Caudate nucleus (tissue), 63 donors: ENCODE measurements at places on chromosomes 2 and 18.

- DNase-seq, result no peak
Measured at GRCh38 chr2:215836881-215837280, 176.5 kb downstream of the MREG start.

GRCh38 chr2:38037757-38038621, 38.0 kb downstream of the CYP1B1 start:
- peak; percentile 17 for DNase-seq

DNA sequence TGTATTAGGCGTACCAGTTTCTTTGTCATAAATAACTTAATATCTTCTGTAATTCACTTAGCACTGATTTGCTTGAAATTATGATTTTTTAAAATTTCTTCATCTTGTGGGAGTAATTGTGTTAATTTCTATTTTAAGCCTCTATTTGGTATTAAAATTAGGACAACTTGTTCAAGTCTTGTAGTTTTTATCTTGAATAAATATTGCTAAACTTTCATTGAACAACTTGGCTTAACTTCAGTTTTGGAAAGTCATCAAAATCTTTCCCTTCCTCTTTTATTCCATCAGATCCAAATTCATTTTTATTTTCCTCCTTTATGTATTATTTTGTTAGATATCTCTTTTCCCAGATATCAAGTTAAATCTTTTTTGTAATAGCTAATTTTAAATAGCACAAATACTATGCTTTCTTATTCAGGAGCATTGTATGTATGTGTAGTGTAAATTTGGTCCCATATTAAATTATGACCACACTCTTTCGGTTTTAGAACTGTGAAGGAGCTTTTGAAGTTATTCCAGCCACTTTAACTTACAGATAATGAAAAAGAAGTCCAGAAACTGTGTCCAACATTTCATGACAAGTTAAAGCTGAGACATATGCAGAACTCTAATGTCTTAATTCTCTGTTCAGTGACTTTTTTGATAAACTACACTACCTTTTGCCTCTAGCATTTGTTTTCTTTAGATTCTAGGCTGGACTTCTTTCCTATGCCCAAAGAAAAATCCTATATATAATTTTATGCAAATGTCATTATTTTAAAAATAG, 31.7 kb upstream of the NT5C1B start:
- no peak for DNase-seq

- DNase-seq, result no peak
Measured at GRCh38 chr18:67159662-67160061, 356.9 kb downstream of the DSEL start.

DNA sequence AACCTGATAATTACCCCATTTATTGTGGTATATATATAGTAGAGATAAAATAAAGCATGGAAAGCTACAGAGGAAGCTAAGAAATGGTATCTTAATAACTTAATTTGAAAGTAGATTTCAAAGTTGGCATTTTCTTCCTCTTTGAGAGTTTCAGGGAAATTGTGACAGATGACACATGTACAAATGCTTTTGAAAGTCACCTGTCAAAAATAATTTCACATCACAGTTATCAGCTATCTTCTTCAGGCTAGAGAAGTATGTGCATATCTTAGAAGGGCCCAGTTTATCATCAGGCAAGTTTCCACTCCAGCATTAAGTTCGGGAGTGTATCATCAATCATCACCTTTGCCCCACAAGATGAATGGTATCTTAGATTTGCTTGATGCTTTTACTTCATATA, 457.9 kb downstream of the LRRTM4 start:
- no peak for DNase-seq

DNA sequence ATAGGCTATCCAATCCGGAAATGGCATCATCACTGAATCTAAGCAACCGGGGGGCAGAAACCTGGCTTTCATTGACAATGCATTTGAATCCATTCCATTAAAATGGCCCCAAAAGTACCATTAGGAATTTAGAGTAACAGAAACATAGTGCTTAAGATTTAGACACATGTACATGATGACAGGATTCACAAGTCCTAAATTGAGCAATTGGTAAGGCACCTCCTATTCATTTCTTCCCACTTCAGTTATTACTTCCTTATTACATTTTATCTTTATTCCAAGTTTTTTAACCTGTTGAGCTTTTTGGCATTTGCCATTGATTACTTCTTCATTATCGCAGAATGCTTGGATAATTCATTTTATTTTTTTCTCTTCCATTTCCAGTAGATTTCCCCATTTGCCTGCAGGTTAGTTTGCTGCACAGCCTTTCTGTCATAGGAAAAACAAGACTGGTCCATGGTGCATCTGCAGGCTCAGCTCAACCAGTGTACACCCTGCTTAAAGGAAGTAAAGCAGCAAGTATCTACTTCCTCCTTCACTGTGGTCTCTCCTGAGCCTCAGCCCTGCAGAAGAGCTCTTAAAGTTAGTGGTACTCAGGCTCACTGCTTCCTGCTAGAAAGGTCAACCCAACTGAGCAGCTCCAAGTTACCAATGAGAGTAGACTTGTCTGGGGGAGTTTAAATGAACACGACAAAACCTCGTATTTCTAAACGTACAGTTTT, 89.2 kb downstream of the DOCK10 start:
- no peak for DNase-seq

- no peak for DNase-seq
Measured at GRCh38 chr2:102239344-102239743, 52.5 kb downstream of the IL1RL2 start.

- no peak for DNase-seq
Measured at GRCh38 chr18:49767111-49768050, 46.0 kb downstream of the ACAA2 start.

GRCh38 chr2:63891488-63892030, 49.9 kb downstream of the UGP2 start:
- DNase-seq, result no peak

GRCh38 chr2:20352230-20352578, 1.6 kb upstream of the PUM2 start:
- DNase-seq, result no peak

GRCh38 chr2:237299906-237300305, 114.1 kb downstream of the COL6A3 start:
- DNase-seq, result no peak

DNA sequence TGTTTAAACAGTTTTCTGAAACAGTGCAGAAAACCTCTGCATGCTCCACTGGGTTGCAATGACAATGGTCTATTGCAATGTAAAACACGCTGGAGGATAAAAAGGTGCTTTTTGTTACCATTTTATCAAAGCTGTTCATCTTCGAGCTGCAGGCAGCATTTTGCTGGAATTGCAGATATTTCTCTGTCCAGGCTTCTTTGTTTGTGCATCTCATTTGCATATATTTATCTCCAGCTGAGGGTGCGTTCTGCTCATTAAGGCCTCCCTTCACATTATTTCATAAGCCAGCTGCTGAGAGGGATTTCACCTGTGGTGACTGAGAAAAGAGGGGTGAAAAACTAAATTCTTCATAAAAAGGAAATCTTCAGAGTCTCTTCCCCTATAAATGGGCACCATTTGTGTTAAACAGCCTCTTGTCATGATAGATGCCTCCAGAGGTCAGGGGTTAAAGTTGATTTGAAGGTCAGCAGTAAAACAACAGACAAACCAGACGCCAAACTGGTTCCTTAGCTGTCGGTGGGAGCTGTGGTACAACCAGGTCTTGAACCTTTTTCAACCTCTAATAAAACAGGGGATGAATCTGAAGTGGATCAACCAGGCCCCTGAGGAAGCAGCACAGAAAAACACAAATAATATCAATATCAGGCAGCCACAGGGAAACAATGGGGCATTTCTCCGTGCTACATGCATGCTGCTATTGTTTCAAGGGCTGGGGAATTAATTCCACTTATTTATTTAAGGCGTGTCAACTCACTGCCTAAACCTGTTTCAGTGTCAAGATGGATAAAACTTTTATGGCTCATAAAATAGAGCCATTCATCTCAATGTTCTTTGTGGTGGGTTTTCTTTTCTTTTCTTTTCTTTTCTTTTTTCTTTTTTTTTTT, 265.1 kb downstream of the MEIS1 start:
- DNase-seq, result no peak

DNA sequence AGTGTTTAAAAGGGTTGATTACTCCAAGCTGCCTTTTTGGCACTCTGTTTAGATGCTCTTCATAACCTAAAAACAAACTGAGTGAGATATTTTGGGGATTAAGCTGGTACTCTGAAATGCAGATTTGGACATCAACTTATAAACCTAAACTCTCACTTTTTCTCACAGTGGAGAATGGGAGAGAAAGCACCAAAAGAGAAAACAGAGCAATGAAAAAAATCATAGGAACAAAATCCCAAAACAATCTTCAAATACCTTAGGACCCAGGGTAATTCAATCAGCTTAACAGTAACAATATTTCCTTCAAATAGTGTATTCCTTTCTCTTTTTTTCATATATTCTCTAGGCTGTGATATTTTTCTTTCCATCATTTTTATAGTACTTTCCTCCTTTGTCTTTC, 11.5 kb downstream of the LRP1B start:
- DNase-seq, result no peak

GRCh38 chr2:236843161-236843968, 242.3 kb upstream of the COPS8 start:
- DNase-seq, result no peak

- no peak for DNase-seq
Measured at GRCh38 chr2:48756289-48756688, 765 bp upstream of the LHCGR start.

DNA sequence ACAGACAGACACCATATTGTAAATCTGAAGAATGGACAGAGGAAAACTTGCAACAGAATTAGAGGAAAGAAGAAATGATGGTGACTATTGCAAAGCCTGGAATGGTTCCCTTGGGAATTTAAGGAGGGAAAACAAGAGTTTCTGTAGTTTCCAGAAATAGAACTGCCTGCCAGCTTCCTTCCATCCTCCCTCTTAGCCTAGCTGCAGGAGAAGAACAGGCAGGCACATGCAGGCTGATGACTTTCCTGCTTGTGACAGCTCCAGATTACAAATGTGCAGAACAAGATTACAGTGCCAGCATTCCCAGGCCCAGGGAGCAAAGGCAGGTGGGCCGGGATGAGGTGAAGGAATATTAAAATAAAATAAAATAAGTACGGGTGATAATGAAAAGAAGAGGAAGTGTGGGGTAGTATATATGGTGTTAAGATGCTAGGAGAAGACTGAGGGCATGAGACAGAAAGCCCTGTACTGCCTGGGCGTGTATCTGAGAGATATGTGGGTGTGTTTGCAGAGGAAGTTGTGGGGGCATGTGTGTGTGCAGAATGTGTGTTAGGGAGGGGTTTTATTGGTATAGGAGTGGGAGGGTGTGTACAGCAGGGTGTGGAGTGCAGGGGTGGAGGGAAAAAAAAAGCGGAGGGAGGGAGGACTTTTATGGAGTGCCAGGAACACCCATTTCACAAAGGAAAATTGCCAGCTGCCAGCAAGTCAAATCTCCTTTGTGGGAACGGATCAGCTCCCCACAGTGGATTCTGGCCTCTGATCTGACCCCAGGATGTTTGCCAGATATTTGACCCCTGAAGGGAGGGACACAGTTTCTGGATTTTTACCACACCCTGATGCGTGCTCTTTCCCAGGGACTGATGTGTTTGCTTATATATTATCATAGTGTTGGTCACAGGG, 43.9 kb upstream of the NEMP2 start:
- DNase-seq, result peak; percentile 70

DNA sequence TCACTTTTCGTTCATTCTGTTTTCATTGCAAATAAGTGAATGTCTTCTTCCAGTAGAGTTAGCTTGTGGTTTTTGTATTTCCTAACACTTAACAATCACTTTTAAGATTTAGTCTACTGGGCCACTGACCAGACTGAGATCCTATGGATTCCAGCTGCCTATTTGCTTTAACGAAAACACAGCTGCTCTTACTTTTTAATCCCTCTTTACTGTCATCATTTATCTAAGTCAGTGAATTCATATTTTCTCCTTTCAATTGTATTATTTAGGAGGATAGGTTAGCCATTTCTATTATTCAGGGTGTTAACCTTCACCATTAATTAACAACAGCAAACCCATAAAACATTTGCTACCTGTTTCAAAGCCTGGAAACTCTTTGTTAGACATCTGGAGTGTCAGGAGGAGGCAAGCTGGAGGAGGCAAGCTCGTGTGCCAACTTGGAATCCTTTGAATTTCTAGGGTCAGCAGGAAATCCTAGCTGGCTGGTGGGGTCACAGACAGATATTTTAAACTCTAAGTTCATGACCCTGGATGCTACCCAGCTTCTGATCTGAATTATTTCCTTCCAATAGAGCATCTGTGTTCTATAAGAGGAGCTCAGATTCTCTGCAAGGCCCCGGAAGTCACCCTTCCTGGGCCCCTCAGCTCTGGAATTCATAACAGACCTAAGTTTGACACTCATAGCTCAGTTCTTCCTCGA, 385.3 kb downstream of the RBM43 start:
- DNase-seq, result no peak

GRCh38 chr2:143807671-143808070, 678.5 kb downstream of the ARHGAP15 start:
- DNase-seq, result no peak

DNA sequence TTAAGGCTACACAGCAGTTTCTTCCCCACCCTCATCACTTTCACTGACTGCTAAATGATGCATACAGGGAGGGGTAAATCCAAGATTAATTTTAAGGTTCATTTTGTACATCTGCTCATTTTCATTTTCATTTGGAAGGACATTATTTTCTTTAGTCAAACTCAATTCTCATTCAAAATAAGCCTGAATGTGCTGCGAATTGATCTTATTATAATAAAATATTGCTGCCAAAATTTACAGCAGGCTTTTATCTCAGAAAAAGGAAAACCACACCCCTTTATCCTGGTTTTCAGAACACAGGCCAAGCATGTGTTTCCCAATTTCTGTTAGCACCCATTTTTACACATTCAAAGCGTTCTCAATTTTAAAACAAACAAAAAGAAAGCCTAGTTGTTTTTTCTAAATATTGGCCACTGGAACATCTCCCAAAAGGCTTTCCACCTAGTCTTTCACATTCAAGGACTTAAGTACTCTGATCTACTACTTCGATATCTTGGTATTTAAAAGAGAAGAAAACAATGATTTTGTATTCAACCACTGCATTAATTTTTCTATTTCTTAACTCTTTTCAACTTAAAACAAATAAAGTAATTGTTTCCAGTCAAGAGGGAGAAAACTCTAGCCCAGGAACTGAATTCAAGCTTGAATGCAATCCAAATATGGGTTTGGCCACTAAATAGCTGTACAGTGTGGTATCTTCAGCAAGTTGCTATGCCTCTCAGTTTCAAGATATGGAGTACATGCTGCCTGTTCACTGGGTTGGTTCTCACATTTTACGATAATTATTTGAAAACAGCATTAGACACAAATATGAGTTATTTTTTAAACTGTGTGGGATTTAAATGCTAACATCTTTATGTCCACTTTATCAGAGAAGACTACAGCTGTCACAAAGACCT, 52.5 kb downstream of the CDH2 start:
- DNase-seq, result no peak

DNA sequence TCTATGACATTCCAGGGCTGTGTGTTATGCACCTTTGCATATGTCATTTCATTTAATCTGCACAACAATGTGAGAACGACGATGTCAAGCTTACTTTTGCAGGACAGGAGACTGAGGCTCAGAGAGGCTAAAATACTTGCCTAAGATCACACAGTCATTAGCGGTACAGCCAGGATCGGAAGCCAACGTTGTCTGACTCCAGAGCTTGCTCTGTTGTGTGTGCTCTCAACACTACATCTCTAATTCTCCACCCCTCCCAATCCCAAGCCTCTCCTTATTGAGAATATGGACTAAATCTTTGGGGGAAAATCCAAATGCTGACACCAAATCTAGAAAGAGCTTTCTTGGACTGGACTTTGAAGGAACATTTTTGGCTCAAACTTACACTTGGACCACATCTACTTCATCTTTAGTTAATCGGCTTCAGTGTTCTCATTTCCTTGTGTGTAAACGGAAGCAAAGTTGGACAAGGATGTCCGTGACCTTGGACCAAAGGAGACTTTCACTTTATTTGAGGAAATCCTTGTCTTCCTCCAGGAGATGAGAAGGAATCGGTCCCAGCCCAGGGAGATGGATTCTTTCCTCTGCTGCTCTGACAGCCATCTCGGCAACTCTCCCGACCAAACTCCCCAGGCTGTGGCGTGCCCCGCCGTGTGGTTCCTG, 242.4 kb downstream of the LPIN1 start:
- DNase-seq, result no peak
